ENCODE measurements at places on chromosomes 5 and 9. TPM values are rescaled to one million over a fixed set of nuclear protein-coding genes. Genes with fewer than 3 reads are reported as not detected.

- H3K4me3 ChIP-seq, result no peak overlapping the region
- H3K36me3 ChIP-seq, result no peaks in the 10 kb centered on the region
- no peak overlapping the region for H3K27ac ChIP-seq
- peaks cover 25% of the 10 kb centered on the region for H3K4me1 ChIP-seq
- no peaks in the 10 kb centered on the region for H3K27me3 ChIP-seq
Measured at GRCh38 chr5:169656125-169656901, 19.2 kb downstream of the DOCK2 start.

PLPP1 gene
- 32.4 TPM for polyA plus RNA-seq

DNA sequence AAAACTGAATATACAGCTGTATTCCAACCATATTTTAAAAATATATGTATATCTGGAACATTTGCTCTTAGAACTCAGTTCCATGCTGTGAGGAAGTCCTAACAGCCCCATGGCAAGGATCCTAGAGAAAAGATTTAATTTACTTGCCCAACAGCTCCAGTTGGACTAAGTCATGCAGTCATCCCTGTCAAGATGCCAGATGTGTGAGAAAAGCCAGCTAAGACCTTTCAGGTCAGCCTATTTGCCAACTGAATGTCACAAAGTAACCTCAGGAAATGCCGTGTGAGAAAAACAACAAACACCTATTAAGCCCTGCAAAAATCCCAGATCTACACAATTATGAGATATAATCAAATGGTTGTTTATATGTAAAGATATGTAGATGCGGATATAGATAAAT lies 416.3 kb downstream of the NR2F1-AS1 start:
- H3K27me3 ChIP-seq, result no peaks in the 10 kb centered on the region
- H3K4me3 ChIP-seq, result no peak overlapping the region
- no peak for DNase-seq

GRCh38 chr5:96143450-96143849 lies 181.8 kb upstream of the ELL2 start:
- no peak overlapping the region for H3K27ac ChIP-seq
- H3K4me1 ChIP-seq, result peaks cover 32% of the 10 kb centered on the region
- no peak for DNase-seq

NINJ1 gene
- polyA plus RNA-seq, result 34.2 TPM

PCDHGB1 gene
- not detected for polyA plus RNA-seq

RABL6 gene
- 54.2 TPM for polyA plus RNA-seq

AGXT2 gene
- polyA plus RNA-seq, result not detected

DNA sequence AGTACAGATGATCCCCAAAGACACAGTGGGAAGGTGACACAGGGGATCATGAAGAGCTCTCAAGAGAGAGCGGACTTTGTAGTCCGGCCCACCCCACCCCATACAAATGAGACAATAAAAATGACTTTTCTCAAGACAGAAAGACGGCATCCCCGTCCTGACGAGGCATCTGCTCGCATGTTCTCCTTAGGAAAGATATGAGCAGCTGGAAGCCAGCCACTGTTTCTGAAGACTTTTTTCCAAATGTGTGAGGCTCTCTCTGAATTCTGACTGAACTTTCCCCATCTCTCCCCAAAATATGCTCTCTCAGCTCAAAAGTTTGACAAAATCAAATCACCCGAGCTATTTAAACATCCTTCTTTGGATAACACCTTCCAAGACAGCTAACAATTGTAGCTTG lies 105.2 kb downstream of the RFK start:
- H3K4me3 ChIP-seq, result no peak overlapping the region
- H3K4me1 ChIP-seq, result no peaks in the 10 kb centered on the region
- H3K27me3 ChIP-seq, result no peaks in the 10 kb centered on the region
- peak; percentile 28 for DNase-seq
- H3K27ac ChIP-seq, result no peak overlapping the region
- no peaks in the 10 kb centered on the region for H3K36me3 ChIP-seq

- peak overlapping the region; percentile 89 for H3K4me3 ChIP-seq
- peaks cover 23% of the 10 kb centered on the region for H3K4me1 ChIP-seq
- peaks cover 7% of the 10 kb centered on the region for H3K36me3 ChIP-seq
- H3K27ac ChIP-seq, result peak overlapping the region; percentile 98
Measured at GRCh38 chr9:86282979-86283535, 719 bp upstream of the ISCA1 start.

DNA sequence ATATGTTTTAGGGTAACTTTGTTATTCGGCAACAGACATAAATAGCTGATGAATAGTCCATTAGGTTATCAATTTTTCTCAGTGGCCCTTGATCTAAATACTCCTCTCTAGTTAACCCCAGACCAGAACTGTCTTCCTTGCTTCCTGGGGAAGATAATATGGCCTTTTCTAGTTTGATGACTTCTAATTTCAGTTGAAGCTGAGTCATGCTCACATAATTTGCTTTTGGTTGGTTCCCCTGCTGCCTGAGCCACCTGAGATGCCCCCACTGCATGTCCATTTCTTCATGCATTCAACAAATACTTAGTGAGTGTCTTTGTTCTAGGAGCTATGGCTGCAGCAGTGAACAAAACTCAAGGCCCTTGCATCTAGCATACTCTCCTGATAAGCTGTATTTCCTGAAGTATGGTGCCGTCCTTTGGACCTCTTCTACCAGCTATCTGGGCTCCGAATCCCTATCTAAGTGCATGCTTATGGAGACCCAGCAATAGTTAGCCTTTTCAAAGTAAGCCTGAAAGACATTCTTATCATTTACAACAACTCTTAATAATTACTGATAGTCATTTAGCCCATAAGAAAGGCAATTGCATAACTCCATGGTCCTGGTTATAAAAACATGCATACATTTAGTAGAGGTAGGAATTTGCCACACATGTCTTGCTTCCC lies 84.5 kb upstream of the SLC12A2 start:
- no peaks in the 10 kb centered on the region for H3K36me3 ChIP-seq
- H3K27ac ChIP-seq, result no peak overlapping the region
- H3K27me3 ChIP-seq, result no peaks in the 10 kb centered on the region

- H3K4me3 ChIP-seq, result no peak overlapping the region
- H3K27ac ChIP-seq, result no peak overlapping the region
- no peaks in the 10 kb centered on the region for H3K27me3 ChIP-seq
- no peak for DNase-seq
Measured at GRCh38 chr5:176866707-176867310, 32.3 kb downstream of the HK3 start.

GRCh38 chr5:9888501-9888901 lies 258.4 kb upstream of the TAS2R1 start:
- no peak overlapping the region for H3K4me3 ChIP-seq
- H3K27ac ChIP-seq, result no peak overlapping the region
- H3K4me1 ChIP-seq, result no peaks in the 10 kb centered on the region
- DNase-seq, result no peak
- no peaks in the 10 kb centered on the region for H3K27me3 ChIP-seq

DNA sequence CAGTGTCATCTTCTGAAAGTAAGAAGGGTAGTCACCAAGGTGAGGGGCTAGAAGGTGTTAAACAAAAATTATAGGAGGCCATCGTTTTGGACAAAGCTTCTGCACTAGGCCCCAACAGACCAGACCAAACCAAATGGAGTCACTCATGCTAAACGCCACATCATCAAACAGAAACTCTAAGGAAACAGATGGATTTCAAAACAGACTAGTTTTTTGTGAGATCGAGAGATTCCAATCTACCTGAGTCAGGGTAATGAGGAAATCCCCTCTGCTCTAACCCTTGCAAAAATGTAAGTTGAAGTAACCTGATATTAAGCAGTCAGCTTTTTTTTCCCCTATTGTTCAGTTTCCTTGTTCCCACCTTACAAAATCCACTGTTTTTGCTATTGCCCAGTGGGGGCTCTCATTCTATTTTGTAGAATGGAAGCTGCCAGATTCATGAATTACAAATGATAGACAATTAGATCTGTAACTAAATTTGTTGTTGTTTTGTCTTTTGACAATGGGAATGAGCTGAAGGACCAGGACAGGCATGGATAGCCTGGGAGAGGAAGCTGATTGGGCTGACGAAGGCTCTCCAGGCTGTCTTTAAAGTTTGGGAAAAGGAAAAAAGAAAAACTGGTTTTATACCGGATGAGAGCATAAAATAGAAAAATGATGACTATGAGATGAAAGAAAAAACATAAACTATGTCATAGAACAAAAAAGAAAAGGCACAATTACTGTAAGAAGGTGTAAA lies 94.7 kb upstream of the ADAMTSL1 start:
- no peaks in the 10 kb centered on the region for H3K36me3 ChIP-seq
- no peaks in the 10 kb centered on the region for H3K27me3 ChIP-seq
- no peak for DNase-seq
- H3K4me3 ChIP-seq, result no peak overlapping the region
- no peak overlapping the region for H3K27ac ChIP-seq

DNA sequence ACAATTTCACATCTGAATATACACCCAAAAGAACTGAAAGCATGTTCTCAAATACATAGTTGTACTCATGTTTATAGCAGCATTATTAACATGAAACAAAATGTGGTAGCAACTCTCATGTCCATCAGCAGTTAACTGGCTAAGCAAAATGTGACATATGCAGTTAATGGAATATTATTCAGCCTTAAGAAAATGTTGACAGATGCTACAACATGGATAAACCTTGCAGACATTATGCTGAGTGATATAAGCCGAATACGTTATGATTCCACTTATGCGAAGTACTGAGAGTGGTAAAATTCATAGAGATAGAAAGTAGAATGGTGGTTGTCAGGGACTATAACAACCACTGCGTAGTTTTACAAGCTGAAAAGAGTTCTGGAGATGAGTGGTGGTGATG lies 1469.0 kb upstream of the ACO1 start:
- H3K36me3 ChIP-seq, result no peaks in the 10 kb centered on the region
- H3K4me3 ChIP-seq, result no peak overlapping the region
- H3K4me1 ChIP-seq, result no peaks in the 10 kb centered on the region
- H3K27me3 ChIP-seq, result no peaks in the 10 kb centered on the region
- H3K27ac ChIP-seq, result no peak overlapping the region

GRCh38 chr9:32486839-32487562 lies 39.0 kb downstream of the RIGI start:
- no peaks in the 10 kb centered on the region for H3K4me1 ChIP-seq
- no peaks in the 10 kb centered on the region for H3K27me3 ChIP-seq
- DNase-seq, result no peak
- H3K4me3 ChIP-seq, result no peak overlapping the region

Measured in stomach (tissue), 19 donors.